ENCODE measurements at places on chromosomes 5 and 9.

- DNase-seq = peak; percentile 88
These were observed 2.8 kb upstream of the MYORG start for GRCh38 chr9:34379334-34380033.

GRCh38 chr9:116900007-116900367, 212.9 kb downstream of the TRIM32 start:
- DNase-seq = no peak

DNA sequence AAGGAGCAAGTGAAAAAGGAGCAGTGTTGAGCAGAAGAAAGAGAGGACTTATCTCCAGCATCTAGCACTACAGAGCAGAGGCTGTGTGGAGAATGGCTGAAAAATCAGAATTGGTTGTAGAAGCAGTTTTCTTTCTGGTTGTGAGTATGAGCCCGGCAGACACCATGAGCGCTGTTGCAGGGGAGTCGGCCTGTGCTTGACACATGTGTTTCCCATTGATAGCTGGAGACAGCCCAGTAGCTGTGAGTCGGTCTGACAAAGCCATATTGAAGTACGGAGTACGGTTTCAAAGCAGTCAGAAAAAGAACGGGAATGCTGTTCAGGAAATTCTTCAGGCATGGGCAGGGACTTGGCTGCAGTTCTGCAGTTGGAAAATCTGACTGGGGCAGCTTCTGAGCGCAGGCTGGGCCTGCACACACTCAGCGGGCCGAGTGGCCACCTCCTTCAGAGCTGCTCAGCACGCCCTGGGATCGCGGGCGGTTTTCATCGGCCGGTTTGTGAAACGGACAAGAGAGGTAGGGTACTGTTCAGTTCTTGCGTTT, at the start of gene SGCD:
Gene SGCD (plus strand): TSS at position 447 of the 542 bp plus-strand sequence.
- peak; percentile 4 for DNase-seq

GRCh38 chr9:16277471-16277960, 593.0 kb downstream of the BNC2 start:
- DNase-seq = no peak

- no peak for DNase-seq
These were observed 41.4 kb upstream of the PAPPA start for GRCh38 chr9:116112236-116112635.

- DNase-seq = peak; percentile 50
These were observed 763 bp downstream of the TJP2 start for GRCh38 chr9:69174616-69175463.

GRCh38 chr9:132249690-132250089, 87.8 kb downstream of the NTNG2 start:
- DNase-seq = no peak

DNA sequence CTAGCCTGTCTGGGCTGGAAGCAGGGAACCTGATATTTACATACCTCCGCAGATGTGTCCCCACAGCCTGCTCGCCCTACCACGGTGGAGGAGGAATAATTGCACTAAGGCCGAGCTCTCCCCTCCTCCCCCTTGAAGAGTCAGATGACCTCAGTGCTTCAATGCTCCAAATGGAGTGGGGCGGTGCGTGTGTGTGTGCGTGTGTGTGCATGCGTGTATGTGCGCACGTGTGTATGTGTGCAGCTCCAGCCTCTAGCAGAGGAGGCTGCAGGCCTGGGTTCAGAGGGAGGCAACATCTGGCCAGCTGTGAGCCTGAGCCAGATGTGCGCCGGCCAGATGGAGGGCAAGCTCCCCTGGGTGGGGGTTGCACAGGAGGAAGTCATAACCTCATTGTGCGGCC, 90.5 kb downstream of the NRG2 start:
- DNase-seq = no peak

- no peak for DNase-seq
These were observed 1.6 kb upstream of the SPOCK1 start for GRCh38 chr5:137500615-137501225.

DNA sequence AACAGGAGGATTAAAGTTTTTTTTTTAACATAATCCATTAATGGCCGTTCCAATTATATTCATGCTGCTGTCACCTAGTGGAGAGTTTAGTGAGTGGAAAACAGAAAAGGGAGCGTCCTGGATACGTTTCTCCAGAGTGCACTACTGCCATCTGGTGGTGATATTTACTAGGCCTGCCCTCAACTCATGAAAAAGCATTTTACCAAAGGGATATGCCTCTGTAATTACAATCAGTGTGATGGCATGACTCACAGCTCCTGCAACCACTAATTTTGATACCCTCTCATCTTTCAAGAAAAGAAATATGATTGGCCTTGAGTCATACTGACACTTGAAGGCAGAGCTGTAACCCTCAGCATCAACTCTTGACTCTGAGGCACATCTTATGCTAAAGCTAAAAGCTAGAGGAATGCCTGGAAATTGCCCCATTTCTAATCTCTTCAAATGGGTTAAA, 20.1 kb downstream of the MINAR2 start:
- DNase-seq = peak; percentile 76

GRCh38 chr9:31699836-31700235, 684.6 kb upstream of the ACO1 start:
- no peak for DNase-seq

GRCh38 chr5:50727149-50727496, 60.7 kb downstream of the PARP8 start:
- no peak for DNase-seq

DNA sequence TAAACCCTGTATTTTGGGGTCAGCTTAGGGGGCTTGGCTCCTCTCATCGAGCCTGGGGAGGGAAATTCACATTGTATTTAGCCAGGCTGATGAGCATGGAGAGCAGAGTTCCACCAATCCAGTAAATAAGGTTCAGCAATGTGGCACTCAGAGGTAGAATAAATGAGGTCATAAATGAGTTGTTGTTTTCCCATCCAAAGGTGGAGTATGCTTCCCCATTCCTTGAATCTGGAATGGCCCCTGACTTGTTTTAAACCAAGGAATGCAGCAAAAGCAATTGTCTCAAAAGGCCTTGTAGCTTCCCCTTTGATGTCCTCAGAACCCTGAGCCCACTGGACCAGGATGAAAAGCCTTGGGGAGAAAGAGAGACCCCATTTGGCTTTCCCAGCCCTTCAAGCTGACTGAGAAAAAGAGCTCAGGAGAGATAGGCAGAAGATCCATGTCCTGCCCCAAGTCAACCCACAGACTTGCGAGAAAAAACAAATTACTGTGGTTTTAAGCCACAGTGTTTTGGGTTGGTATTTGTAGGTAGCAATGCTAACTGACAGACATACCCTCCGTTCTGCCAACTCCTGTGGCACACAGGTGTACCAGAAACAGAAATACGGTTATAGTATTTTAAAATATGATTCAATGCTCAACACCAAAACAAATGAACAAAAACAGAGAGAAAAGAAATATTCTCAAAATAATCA, 566.0 kb upstream of the DMAC1 start:
- DNase-seq = no peak

DNA sequence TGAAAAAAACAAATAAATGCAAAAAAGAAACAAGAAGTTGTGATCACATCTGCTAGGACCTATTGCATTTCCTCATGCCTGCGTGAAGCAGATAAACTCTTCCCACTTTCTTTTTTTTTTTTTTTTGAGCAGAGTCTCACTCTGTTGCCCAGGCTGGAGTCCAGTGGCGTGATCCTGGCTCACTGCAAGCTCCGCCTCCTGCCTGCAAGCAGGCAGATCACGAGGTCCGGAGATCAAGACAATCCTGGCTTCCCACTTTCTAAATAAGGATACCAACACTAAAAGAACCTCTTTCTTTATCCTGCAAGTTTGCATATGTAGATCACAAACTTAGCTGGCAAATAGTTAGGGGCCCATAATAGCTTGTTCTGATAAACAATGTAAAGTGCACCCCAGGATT, 128.6 kb downstream of the ASTN2 start:
- DNase-seq = no peak

DNA sequence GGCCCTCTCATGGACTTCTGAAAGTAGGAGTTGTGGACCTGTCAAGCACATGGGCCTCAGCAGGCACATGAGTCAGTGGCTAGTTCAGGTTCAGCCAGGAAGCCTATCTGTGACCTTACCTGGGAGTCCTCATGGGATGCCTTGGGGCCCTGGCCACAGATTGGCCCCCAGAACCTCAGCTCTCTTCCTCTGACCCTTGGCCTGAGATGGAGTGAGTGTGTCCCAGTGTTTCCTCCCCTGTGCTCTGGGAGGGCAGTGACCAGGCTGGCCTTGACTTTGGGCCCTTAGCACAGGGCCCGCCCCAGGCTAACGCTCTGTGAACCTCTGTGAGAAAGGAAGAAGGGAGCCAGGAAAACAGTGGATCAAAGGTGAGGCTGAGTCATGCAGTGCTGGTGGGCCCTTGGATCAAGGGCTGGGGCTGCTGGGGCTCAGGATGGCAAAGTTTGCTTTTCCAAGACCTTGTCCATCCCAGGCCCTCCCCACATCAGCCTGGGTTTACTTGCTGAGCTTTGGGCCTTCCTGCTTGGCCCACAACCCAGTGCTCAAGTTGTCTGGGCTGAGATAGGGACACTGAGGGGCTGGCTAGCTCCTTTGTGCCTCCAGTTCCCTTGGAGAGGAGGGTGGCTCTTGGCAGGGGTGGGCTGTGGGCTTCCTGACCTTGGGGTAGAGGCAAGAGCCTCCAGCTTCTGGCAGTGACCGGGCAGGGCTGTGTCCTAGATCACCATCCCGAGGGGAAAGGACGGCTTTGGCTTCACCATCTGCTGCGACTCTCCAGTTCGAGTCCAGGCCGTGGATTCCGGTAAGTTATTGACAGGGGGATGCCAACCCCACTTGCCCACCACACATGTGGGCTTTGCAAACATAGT, 41.4 kb downstream of the RGS3 start:
- DNase-seq = no peak

DNA sequence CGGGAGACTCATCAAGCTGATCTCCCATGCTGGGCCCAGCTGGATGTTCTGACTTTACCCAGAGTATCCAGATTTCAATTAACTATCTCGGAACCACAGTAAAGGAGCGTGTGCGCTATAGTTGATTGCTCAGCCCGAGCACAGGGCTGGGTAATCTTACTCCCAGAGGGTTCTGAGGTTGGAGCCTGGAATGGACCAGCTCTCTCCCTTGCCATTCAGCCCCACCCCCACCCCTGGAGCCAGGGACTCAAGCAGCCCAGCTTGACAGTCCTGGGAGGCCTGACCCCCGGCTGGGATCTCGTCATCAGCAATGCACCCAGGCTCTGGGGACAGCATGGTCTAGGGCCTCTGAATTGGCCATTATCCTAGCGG, 23.7 kb upstream of the PTGES start:
- no peak for DNase-seq

GRCh38 chr5:174327317-174327864, 281.9 kb downstream of the NSG2 start:
- DNase-seq = peak; percentile 95

GRCh38 chr9:78146241-78146640, 89.6 kb upstream of the CEP78 start:
- DNase-seq = no peak

DNA sequence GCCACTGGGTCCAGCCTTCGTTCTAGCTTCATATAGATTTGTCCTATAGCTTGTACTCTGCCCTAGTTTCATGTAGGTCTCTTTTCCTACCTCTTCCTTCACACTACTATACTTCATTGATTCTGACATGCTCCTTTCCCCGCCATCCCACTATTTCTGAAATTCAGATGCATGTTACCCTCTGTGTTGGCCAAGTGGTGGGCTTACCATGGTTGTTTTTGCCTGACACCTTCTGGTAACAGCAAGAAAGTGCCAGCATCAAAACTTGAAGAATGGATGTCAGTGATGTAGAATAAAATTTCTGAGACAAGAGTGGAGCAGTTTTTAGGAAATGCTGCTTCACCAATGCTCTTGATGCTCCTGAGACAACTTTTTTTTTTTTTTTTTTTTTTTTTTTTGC, 19.5 kb upstream of the SERINC5 start:
- DNase-seq = no peak

- DNase-seq = no peak
These were observed 77.4 kb upstream of the ANXA1 start for GRCh38 chr9:73074176-73074708.

DNA sequence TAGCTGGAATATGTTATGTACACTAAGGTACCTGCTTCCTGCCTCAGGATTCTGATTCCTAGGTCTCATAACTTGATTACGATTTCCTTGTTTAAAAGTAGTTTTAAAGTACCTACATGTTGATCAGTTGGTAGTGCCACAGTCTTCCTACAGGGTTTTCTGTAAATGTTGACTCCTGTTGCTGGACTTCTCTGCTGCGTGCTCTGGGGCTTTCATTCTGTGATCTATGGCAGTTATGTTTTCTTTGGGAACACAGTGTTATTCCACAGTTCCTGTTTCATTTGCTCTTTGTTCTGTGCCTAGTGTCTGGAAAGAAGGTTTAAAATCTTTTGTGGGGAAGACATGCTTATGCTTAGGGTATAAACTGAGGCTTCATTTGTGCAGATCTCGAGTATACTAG, 343.5 kb downstream of the PLK2 start:
- no peak for DNase-seq

GRCh38 chr5:38527475-38527874, 29.0 kb downstream of the LIFR start:
- no peak for DNase-seq

DNA sequence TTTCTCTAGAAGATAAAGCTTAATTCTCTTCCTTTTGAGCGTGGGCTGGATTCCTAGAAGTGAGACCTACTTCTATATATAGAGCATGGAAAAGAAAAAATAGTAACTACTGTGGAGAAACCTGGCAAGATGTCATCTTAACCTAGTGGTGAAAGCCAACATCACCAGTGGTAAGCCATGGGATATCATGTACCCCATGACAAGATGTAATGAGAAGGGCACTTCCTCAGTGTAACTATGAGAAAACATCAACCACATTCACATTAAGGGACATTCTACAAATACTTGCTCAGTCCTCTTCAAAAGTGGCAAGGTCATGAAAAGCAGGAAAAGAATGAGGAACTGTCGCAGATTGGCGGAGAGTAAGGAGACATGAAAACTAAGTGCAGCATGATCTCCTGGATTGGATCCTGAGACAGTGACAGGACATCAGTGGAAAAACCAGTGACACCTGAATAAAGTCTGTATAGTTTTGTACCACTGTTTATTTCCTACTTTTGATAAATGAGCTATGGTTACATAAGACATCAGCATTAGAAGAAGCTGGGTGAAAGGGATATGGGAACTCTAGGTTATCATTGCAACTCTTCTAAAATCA, 65.4 kb downstream of the PRRC1 start:
- DNase-seq = no peak

GRCh38 chr9:254516-254915, 39.9 kb downstream of the DOCK8 start:
- no peak for DNase-seq

- peak; percentile 46 for DNase-seq
These were observed 642 bp downstream of the SV2C start for GRCh38 chr5:76083555-76084495.

DNA sequence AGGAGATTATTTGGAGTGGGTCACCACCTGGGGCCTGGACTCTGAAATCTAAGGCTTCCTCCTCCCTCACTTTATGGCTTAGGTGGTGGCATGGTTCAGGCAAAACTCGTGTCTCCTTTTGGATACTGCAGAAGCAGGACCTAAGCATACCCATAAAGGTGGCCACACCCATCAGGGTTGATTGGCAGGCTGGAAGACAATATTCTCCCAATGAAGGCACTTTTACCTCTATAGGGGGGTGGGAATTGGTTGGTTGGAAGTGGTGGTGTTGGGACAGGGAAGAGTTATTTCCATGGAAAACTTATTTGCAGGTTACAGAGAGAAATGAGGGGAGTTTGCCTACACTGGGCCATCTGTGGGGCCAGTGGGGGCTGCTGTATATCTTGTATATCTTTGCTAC, 39.7 kb downstream of the CNOT6 start:
- no peak for DNase-seq

Measured in nephron progenitor cell (in vitro differentiated cells).